ENCODE measurements at places on chromosomes 6 and 20.

DNA sequence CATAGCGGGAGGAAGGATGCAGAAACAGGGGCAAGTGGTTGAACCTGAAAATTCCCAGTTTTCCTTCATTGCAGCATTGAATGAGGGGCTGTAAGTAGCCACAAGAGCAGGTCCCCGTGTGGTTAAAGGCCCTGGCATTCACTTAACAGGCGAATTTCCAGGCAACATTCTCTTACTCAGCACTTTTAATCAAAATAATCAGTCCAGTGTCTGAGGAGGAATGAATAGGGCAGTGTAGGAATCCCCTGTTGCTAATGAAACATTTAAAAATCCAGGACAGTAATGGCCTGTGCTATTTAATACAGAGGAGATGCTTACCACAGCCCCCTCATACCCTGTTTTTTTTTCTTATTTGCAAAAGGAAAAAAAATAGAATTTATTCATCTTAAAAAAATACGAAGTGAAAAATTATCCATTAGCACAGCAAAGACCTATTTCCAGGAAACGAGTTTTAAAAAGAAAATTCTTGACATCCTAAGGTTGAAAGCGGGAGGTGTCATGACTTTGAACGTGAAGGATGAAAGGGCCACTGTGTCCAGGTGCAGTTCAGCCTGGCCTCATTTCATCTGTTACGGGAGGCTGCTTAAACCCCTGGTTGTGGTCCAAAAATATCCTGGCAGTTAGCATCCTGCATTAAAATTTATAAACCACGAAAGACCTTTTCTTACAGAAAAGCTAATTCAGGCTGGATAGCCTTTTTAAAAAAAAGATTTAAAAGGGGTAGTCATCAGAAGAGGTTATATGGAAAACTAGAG, 20.2 kb downstream of the MYLK4 start:
- no peak for DNase-seq

DNA sequence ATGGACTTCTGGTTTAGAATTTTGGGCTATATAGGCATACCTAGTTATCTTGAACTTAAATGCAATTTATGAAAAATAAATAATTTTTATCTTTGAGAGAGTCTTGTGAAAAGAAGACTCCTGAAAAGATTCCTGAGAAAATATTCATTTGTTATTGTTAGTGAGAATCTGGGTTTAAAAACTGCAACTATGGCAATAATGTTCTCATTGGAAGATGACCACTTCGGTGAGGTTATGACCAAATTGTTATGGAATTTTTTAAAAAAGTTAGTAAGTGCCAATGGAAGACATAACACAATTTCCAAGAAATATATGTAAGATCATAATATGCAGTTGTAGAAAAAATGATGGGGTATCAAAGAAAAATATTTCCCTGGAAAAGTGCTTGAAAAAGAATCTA, 46.3 kb downstream of the GRIK2 start:
- DNase-seq: no peak

- DNase-seq: no peak
These were observed 73.1 kb downstream of the NOL4L start for GRCh38 chr20:32512047-32512385.

GRCh38 chr6:135048915-135049314, 5.7 kb downstream of the HBS1L start:
- DNase-seq: no peak

GRCh38 chr6:39169448-39170344, 54.7 kb upstream of the SAYSD1 start:
- peak; percentile 36 for DNase-seq

GRCh38 chr6:137951064-137951597, 84.1 kb downstream of the TNFAIP3 start:
- no peak for DNase-seq

DNA sequence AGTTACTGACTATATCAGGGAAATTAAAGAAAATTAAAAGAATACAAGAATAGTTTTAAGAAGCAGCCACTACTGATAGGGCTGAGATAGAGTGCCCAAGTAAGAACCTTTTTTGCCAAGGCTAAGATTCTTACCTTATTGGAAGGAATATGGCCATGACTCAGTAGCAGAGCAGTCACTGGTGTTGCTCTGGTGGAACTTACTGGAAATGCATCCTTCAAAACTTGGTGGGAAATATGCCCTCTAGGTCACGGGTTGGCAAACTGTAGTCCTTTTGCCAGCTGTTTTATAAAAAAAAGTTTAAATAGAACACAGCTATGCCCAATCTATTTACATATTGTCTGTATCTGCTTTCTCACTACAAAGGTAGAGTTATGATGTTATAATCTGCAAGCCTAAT, 6.0 kb downstream of the HSF2 start:
- no peak for DNase-seq

- no peak for DNase-seq
These were observed 52.3 kb downstream of the SLX4IP start for GRCh38 chr20:10487142-10488136.

GRCh38 chr6:139152892-139153271, 18.0 kb downstream of the HECA start:
- DNase-seq: no peak

- DNase-seq: no peak
These were observed 39.0 kb downstream of the BCKDHB start for GRCh38 chr6:80145509-80145908.

DNA sequence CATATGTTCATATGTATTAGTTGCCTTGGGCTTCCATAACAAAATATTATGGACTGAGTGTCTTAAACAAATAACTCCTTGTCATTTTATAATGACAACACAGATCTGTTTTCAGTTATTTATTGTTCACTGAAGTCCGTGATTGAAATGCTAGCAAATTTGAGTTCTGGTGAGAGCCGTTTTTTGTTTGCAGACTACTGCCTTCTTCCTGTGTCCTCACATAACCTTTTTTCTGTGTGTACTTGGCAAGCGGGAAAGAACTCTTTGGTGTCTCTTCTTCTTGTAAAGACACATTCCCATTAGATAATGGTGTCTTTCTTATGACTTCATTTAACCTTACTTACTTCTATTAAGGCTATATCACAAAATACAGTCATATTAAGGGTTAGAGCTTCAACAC, 482.9 kb upstream of the EYS start:
- no peak for DNase-seq

GRCh38 chr20:46787991-46788762, 78.7 kb downstream of the SLC2A10 start:
- DNase-seq: no peak

GRCh38 chr20:48523191-48523995, 304.4 kb downstream of the PREX1 start:
- DNase-seq: no peak

GRCh38 chr20:21583486-21584168, 69.8 kb upstream of the NKX2-2 start:
- DNase-seq: no peak

GRCh38 chr6:11613858-11614257, 76.3 kb downstream of the TMEM170B start:
- no peak for DNase-seq

- DNase-seq: no peak
These were observed 20.2 kb upstream of the RALGAPA2 start for GRCh38 chr20:20732641-20733040.

- DNase-seq: no peak
These were observed 17.0 kb downstream of the TGM6 start for GRCh38 chr20:2397595-2398145.

DNA sequence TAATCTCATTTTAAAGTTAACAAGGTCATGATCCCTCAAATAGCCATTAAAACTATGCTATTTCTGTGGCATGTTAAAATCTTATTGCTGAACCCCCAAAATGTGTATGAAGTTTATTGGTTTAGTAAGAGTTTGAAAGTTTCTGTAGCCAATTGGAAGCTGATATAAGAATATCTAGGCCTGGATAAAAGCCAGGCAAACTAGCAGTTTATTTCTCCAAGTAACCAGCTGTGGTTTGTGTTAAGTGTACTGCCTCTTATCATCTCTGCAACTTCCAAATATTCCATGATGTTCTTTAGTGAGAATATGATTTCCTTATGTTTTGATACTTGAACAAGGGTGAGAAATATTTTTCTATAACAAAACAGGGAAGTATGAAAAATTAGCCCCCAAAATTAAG, 76.7 kb downstream of the PRSS35 start:
- DNase-seq: no peak

GRCh38 chr6:151661928-151662327, 145.6 kb upstream of the ESR1 start:
- no peak for DNase-seq

DNA sequence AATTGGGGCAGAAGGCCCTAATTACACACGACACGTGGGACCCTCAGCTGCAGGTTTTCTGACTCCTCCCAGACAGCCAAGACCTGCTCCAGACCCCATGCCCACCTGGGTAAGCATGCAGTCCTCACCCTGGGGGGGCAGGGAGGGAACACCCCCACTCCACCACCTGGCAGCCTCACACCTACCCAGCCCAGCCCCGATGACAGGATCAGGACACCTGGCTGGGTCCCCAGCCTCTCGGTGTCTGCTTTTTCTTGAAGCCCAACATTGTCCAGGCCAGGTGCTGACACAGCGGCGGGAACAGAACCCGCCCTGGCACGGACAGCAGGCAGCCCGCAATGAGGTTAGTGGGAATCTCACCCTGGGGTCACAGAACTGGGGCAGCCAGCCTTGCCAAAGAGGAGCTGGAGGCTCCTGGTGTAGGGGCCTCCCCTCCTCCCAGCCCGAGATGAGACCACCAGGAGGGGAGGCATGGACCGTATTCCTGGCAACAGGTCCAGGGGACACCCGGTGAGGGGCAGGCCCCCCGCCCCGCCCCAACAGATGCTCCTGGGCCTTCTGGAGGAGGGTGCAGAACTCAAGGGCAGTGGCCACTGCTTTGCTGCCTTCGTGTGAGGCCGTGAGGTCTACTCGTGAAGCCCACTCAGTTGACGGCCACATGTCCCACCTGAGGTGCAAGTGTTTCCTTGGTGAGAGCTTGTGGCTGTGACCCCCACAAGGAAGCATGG, 103.8 kb downstream of the DLL1 start:
- DNase-seq: no peak

DNA sequence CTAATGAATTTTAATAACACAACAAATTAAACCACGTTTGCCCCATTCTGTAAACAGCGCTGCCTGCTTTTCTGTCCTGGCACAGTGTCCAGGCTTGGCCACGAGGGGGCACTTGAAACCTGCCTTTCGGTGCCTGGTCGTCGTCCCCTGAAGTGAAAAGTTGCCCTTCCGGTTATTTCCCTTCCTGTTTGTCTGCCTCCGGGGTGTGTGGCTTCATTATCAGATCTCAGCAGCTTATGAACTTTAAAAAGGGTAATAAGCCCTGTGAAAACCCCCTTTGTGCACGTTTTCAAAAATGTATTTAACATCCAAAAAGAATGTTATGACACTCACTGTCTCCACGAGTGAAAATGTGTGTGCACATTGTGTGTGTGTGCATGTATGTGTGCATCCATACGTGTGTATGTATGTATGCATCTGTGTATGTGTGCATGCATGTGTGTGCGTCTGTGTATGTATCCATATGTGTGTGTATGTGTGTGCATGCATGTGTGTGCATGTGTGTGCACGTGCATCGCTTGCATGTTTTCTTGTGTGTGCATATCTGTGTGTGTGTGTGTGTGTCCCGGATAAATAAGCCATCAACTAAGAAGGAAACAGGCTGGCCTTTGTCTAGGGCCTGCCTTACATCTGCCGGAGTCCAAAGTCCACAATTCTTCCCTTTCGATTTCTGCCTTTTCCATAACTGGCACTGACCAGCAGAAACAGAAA, 358.4 kb downstream of the THBS2 start:
- DNase-seq: peak; percentile 82

GRCh38 chr6:81031416-81031815, 721.1 kb downstream of the TENT5A start:
- no peak for DNase-seq

- DNase-seq: no peak
These were observed 84.2 kb upstream of the FRMD1 start for GRCh38 chr6:168163096-168163731.

DNA sequence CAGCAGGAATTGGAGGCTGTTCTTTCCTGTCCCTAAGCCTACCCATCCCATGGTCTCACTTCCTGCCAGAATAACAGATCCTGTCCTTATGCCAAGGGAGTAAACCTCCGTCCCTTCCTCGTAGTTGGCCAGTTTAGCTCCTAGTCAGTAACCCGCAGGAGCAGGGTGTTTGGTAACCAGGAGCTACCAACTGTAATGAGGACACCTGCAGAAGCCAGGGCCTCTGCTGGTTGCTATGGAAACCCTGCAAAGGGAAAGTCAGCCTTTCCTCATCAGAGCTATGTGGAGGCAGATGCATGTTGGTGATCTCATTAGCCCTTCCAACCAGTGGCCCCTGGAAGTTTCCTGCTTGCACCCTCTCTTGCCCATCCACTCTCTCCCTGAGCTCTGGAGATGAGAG, 368.2 kb upstream of the SULF2 start:
- no peak for DNase-seq
